ENCODE measurements at places on chromosomes 5 and 9. TPM values are rescaled to one million over a fixed set of nuclear protein-coding genes. Genes with fewer than 3 reads are reported as not detected.

DNA sequence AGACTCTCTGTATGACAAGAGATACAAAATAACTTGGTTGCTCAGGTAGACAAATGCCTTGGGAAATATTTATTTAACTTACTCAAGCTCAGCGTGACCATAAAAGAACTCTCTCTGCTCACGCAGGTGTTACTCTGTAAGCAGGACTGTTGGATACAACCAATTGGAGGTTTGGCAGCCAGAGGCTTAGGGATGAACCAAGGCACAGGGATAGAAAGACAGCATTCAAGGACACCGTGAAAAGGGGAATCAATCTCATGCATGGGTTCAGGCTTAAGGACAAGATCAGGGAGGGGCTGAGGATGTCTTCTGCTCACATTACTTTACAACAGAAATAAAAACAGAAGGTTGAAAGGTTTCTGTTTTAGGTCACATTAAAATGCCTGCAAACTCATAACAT lies 389.0 kb upstream of the BRINP1 start:
- H3K4me3 ChIP-seq = no peak overlapping the region
- no peaks in the 10 kb centered on the region for H3K4me1 ChIP-seq
- H3K27me3 ChIP-seq = no peaks in the 10 kb centered on the region
- no peak for DNase-seq
- no peaks in the 10 kb centered on the region for H3K36me3 ChIP-seq
- H3K27ac ChIP-seq = no peak overlapping the region

Gene PCDHB14
- not detected for total RNA-seq

Gene ARID3C
- 0.15 TPM for total RNA-seq

- no peak overlapping the region for H3K4me3 ChIP-seq
- H3K27me3 ChIP-seq = no peaks in the 10 kb centered on the region
- no peaks in the 10 kb centered on the region for H3K36me3 ChIP-seq
- no peak overlapping the region for H3K27ac ChIP-seq
- H3K4me1 ChIP-seq = no peaks in the 10 kb centered on the region
- no peak for DNase-seq
These were observed 126.2 kb downstream of the BASP1 start for GRCh38 chr5:17343675-17344074.

Gene ADCY2
- total RNA-seq = not detected

DNA sequence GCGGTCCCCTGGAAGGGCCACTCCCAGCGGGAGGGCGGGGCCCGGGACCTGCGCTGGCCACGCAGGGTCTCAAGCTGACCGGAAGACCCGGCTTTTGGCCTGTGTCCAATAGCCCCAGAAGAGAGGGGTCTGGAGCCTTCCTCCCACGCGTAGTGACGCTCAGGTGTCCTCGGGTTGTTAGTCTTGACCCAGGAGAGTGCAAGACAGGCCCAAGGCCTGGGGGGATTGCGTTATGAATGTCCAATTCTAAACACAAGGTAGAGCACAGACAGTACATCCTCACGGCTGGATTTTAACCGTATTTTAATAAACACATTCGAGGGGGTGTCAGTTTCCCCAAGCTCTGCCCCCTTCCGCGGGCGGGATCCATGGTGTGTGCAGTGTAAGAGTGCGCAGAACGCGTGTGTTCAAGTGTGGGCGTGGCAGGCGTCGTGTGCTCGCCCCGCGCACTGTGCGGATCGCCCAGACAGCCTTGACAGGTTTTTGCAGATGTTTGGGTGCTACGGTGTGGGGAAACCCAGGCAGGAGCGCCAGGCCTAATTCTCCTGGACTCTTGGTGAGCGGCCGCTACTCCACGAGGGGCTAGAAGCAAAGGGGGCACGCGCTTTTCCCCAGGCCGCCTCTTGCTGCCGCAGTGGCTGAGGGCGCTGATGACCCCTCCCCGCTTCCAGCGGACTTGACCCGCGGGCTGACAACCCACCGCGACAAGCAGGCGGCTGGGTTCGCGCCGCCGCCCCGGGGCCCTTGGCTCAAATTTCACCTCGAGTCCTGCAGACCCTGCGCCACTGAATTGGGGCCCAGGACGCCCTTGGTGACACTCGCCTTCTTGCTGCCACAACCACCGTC lies 6.1 kb upstream of the DMRT3 start:
- no peak overlapping the region for H3K4me3 ChIP-seq
- H3K4me1 ChIP-seq = peaks cover 12% of the 10 kb centered on the region
- peak overlapping the region; percentile 45 for H3K27ac ChIP-seq
- H3K36me3 ChIP-seq = peaks cover 10% of the 10 kb centered on the region
- H3K27me3 ChIP-seq = peaks cover 88% of the 10 kb centered on the region

Gene GLDC
- total RNA-seq = 4.2 TPM

- no peaks in the 10 kb centered on the region for H3K4me1 ChIP-seq
- no peak for DNase-seq
- H3K27me3 ChIP-seq = peaks cover 3% of the 10 kb centered on the region
- no peak overlapping the region for H3K4me3 ChIP-seq
- no peak overlapping the region for H3K27ac ChIP-seq
These were observed 43.3 kb upstream of the SSBP2 start for GRCh38 chr5:81794226-81794625.

Gene PFN3
- total RNA-seq = not detected

Gene PCDHB16
- not detected for total RNA-seq

GRCh38 chr9:33101104-33101951 lies 24.9 kb upstream of the SMU1 start:
- H3K4me3 ChIP-seq = no peak overlapping the region
- H3K36me3 ChIP-seq = no peaks in the 10 kb centered on the region
- H3K27ac ChIP-seq = no peak overlapping the region

DNA sequence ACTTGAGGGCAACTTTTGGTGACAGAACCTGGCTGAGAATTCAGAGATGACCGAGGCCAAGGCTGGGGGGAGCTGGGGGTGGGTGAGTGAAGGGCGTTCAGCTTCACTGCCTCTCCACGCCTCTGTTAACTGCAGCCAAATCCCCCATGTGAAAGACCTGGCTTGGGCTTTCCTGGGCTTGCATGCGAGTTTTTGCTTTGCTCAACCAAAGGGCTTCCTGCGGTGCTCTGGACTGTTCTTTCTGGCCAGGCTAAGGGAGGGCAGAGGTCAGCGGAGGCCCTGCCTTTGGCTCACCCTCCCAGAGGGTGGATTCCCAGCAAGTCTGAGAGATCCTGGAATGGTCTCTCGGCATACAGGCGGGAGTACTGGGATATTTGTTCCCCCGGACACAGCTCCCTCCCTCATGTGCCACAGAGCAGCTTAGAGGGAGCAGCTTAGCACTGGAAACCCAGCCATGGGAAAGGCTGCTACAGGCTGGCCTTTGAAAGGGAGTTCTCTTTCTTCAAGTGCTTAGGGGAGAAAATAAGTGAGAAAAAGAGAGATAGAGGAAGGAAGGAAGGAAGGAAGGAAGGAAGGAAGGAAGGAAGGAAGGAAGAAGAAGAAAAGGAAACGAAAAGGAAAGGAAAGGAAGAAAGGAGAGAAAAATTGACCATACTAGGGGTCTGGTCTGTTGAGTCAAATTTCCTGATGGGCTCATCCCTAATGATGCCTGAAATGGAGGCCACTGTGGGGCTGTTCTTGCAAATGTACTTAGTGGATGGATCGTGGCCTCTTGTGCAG lies 158.8 kb downstream of the FGF18 start:
- no peak for DNase-seq
- H3K36me3 ChIP-seq = no peaks in the 10 kb centered on the region

Gene FOXI1
- total RNA-seq = not detected

- H3K4me1 ChIP-seq = peaks cover 39% of the 10 kb centered on the region
- H3K4me3 ChIP-seq = peak overlapping the region; percentile 92
- H3K36me3 ChIP-seq = peaks cover 23% of the 10 kb centered on the region
- no peak overlapping the region for H3K27ac ChIP-seq
- H3K27me3 ChIP-seq = no peaks in the 10 kb centered on the region
- no peak for DNase-seq
These were observed 1.2 kb upstream of the AK3 start for GRCh38 chr9:4742246-4742645.

- H3K36me3 ChIP-seq = no peaks in the 10 kb centered on the region
- H3K4me3 ChIP-seq = no peak overlapping the region
- DNase-seq = no peak
- H3K4me1 ChIP-seq = peaks cover 10% of the 10 kb centered on the region
These were observed 1.5 kb downstream of the CA9 start for GRCh38 chr9:35675204-35675603.

GRCh38 chr5:23684103-23684502 lies 176.7 kb downstream of the PRDM9 start:
- no peaks in the 10 kb centered on the region for H3K36me3 ChIP-seq
- H3K27ac ChIP-seq = no peak overlapping the region
- DNase-seq = no peak
- no peaks in the 10 kb centered on the region for H3K27me3 ChIP-seq

DNA sequence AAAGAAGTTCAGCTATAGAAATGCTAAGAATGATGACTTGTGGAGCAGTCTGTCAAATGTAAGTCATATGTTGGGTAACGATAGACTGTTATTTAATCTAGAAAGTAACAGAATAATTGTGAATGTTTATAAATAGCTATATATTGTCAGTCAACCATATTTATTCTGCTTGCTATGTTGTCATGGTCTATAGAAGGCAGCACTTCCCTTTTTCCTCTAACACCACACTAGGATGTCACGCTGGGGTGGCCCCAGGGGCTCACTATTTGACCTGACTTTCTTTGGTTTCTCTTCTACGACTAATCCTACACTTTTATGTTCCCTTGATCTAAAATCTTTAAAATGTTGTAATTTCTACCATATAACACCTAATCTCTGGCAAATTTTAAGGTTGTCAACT lies 20.5 kb downstream of the ERAP2 start:
- H3K36me3 ChIP-seq = peaks cover 81% of the 10 kb centered on the region
- DNase-seq = no peak
- peaks cover 47% of the 10 kb centered on the region for H3K4me1 ChIP-seq
- peak overlapping the region; percentile 87 for H3K27ac ChIP-seq

DNA sequence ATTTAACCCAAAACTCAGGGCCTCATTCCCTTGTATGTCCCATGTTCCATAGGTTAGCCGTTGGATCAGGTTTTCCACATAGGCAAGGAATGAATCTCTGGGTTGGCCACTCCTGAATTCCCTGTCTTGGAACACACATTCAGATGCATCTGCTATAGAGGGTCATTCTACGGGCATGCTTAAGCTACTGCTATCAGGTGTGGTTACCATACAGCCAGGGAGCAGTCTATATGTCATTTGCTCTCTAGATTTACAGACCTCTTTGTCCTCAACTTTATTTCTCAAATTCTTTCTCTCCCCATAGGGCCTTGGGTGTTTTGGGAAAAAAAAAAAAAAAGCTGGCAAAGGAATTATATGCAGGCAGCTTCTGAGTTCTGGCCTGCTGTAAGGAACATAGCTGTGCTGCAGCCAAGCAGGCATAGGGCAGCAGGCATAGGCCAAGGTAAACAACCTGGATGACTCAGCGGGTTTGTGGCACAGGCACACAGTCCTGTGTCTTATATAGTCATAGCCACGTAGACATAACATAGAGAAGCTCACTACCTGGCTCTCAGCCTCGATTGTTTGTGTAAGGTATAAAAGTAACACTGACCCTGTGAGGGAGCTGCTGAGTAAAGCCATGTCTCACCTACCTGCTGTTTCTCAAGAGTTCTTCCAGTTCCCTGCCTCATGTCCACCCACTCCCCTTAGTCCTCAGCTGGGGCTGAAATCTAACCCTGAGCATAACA lies 141.5 kb downstream of the OSTF1 start:
- H3K27ac ChIP-seq = no peak overlapping the region
- peaks cover 4% of the 10 kb centered on the region for H3K36me3 ChIP-seq
- no peaks in the 10 kb centered on the region for H3K27me3 ChIP-seq
- H3K4me3 ChIP-seq = no peak overlapping the region
- H3K4me1 ChIP-seq = no peaks in the 10 kb centered on the region

GRCh38 chr5:132500931-132501628 lies 10.5 kb upstream of the IRF1 start:
- H3K4me3 ChIP-seq = no peak overlapping the region
- no peak overlapping the region for H3K27ac ChIP-seq
- peak; percentile 78 for DNase-seq

- H3K27me3 ChIP-seq = no peaks in the 10 kb centered on the region
- no peaks in the 10 kb centered on the region for H3K36me3 ChIP-seq
- no peak for DNase-seq
These were observed 1652.3 kb upstream of the WWC1 start for GRCh38 chr5:166639151-166639550.

GRCh38 chr5:109399092-109399759 lies 10.5 kb downstream of the PJA2 start:
- no peaks in the 10 kb centered on the region for H3K27me3 ChIP-seq
- no peak for DNase-seq
- peaks cover 32% of the 10 kb centered on the region for H3K4me1 ChIP-seq
- no peak overlapping the region for H3K27ac ChIP-seq
- H3K4me3 ChIP-seq = no peak overlapping the region

DNA sequence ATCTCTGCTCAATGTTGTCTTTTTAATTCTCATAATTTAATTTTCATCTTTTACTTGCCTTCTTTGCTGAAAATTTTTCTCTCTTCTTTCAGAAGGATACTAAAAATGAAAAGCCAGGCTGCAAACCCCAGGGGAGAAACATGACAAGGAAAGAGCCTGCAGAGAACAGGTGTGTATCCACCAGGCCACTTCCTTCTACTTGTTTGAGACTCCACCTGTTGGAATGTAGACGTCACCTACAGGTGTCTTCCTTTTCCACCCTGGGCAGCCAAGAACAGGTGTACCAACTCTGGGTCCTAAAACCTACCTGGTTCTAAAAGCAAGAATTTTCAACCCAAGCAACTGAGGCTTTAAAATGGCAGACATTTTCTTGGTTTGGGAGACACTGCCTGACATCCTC lies 166.8 kb downstream of the ATP10B start:
- H3K4me1 ChIP-seq = no peaks in the 10 kb centered on the region
- H3K4me3 ChIP-seq = no peak overlapping the region
- no peak overlapping the region for H3K27ac ChIP-seq
- no peak for DNase-seq

Gene SAXO1
- total RNA-seq = not detected

DNA sequence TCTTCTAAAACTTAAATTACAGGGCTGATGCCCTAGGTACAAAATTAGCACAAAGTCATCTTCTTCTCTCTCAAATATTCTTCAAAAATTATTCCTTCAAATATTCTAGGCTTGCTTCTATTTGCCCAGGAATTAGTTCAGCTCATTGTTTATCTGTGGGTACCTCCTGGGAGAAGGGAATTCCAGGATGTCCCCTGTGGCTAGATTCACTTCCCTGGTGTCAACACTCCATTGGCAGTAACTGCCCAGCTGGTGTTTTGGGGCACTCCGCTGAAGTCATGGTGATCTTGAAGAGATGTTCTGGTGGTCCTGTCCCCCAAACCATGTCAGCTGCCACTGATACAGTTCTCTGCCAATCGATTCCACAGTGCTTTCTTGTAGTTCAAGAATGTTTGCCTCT lies 26.2 kb upstream of the TGFBR1 start:
- no peak for DNase-seq
- H3K36me3 ChIP-seq = peaks cover 2% of the 10 kb centered on the region
- no peak overlapping the region for H3K4me3 ChIP-seq
- H3K4me1 ChIP-seq = peaks cover 35% of the 10 kb centered on the region
- peaks cover 16% of the 10 kb centered on the region for H3K27me3 ChIP-seq

Gene PCDHA12
- not detected for total RNA-seq
